Muscle of leg (tissue), 16 donors: ENCODE measurements at places on chromosomes 5 and 9.

DNA sequence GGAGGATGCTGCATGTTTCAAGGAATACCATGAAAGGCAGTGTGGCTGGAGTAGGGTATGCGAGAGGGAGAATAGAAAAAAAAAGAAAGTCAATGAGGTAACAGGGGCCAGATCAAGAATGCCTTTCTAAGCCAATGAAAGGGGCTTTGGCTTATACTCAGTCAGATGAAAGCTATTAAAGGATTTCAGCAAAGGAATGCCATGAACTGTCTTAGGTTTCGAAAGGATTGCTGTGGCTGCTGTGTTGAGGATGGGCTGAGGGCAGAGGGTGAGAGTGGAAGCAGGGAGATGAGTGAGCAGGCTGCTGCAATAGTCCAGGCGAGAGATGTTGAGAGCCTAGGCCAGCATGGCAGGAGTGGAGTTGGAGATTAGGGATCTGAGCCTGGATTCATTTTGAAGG, 135.4 kb upstream of the CKMT2 start:
- DNase-seq: no peak

- DNase-seq: peak; percentile 47
Observed at GRCh38 chr9:133375116-133375723, 640 bp downstream of the SURF4 start.

DNA sequence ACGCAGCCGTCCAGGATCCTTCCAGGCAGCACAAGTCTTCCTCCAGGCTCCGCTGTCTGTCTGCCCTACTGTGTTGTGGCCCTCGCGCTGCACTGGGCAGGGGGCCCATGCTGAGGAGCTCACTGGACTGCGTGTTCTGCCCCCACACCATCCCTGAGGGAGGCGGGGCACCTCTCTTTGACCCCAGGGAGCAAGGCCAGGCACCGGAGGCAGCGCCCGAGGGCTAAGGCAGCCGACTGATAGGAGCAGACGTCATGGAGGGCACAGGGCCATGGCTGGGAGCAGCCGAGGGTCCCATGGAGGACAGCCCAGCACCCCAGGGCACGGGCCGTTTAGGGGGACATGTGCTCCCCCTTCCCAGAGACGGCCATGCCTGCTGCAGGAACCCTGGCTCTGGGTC, 46.7 kb downstream of the KCNT1 start:
- DNase-seq: no peak

GRCh38 chr9:125932012-125932411, 184.8 kb downstream of the PBX3 start:
- peak; percentile 48 for DNase-seq

DNA sequence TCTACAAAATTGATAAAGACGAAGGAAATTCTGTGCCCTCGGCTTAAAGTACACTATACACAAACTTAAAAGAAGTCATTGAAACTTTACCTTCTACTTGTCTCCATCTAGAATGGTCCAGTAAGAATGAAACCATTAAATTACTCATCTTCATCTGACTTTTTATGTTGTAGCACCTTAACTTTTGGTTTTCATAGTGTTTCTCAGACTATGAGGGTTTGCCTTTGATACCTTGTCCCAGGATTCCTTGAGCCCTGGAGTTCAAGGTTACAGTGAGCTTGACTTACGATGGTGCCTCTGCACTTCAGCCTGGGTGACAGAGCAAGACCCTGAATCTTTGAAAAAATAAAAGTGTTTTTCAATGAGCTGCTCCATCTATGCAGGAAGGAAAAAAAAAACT, 132.2 kb downstream of the CDC42SE2 start:
- no peak for DNase-seq
